Panc1 (cell line): ENCODE measurements at places on chromosomes 4 and X.

GRCh38 chr4:74206088-74206825 lies 48.3 kb downstream of the MTHFD2L start:
- DNase-seq = no peak

DNA sequence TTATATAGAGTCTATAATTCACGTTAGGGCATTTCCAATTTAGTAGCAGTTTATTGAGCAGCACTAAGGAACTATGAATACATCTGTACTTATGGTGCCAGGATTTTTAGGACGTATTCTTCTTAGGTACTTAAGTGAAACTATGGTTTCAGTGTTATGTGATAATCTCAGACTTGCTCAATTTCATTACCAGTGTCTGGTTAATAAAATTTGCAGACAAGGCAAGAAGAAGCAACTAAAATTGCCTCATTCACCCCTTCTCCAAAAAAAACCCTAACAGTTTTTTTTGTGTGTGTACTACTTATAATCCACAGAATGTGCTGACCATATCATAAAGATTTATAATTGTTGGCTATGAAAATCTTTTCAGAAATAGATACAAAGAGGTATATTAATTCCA lies 6.0 kb upstream of the CXCL10 start:
- no peak for DNase-seq

DNA sequence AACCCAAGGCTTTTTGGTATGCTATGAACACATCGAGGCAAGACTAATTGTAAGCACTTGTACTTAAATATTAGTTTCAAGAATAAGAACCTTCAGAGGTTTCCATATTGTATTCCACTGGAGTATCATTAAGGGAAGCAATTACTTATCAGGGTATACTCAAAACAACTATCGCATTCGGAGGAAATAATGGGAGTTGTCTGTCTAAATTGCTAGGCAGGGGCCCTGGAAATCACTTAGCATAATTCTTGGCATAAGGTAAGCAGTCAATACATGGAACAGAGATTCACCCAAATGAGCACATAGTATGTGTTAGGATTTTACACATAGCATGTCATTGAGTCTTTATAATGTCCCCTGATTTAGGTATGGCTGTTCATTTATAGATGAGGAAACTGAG lies 249.4 kb downstream of the DHX15 start:
- no peak for DNase-seq

DNA sequence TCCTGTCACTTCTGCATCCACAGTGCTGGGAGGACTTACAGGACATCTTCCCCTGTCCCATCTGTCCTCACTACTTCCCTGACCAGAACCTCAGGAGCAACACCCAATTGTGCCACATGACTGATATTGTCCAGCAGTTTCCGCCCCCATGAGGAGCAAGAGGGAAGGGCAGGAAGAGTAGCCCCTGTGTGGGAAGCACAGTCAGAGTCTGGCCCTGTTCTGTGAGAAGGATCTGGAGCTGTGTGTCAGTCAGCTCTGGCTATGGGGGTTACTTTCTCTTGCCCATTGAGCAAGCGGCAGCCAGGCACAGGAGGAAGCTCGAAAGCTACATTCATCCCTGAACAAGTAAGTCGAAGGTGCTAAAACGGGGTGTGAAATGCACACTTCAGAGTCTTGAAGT lies 14.8 kb upstream of the TRIM60 start:
- no peak for DNase-seq

GRCh38 chr4:138869631-138870030 lies 145.9 kb upstream of the NOCT start:
- no peak for DNase-seq
